ENCODE measurements at places on chromosomes 3 and 15.

DNA sequence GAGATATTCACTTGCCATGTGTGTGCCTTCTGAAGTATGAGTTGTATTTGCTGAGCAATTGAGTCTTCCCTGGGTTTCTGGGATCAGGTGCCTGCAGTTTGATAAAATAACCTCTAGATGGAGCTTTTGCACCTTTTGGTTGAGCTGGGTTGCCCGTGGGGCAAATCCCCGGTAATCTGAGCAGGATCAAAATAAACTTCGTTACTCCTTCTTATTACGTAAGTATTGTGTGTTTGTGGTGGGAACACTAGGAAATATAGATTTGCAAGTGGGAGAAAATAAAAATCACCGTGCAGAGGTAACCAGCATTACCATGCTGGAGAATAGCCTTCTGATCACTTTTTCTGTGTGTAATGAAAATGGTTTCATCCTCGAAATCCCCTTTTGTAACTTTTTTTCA is 277.4 kb upstream of the NR2E3 start:
- no peak for DNase-seq

GRCh38 chr3:108406063-108406660 is 104.2 kb downstream of the MYH15 start:
- DNase-seq: no peak

DNA sequence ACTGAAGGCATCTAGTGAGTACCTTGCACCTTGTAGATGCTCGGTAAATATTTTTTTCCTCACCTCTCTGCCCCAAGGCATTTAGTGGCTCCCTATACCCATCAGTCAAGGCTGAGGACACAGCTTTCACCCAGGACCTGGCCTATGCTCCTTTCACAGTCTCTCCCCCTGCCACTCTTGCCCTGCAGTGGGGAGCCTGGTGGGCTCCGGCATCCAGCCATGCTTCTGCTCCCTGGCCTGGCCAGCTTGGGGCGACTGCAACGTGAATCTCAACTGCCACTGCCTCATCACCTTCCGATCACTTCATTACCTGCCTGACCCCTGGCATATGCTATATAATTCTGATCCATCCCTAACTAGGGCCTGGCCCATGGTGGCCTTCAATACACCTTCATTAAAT is 735 bp upstream of the CX3CR1 start:
- DNase-seq: no peak

DNA sequence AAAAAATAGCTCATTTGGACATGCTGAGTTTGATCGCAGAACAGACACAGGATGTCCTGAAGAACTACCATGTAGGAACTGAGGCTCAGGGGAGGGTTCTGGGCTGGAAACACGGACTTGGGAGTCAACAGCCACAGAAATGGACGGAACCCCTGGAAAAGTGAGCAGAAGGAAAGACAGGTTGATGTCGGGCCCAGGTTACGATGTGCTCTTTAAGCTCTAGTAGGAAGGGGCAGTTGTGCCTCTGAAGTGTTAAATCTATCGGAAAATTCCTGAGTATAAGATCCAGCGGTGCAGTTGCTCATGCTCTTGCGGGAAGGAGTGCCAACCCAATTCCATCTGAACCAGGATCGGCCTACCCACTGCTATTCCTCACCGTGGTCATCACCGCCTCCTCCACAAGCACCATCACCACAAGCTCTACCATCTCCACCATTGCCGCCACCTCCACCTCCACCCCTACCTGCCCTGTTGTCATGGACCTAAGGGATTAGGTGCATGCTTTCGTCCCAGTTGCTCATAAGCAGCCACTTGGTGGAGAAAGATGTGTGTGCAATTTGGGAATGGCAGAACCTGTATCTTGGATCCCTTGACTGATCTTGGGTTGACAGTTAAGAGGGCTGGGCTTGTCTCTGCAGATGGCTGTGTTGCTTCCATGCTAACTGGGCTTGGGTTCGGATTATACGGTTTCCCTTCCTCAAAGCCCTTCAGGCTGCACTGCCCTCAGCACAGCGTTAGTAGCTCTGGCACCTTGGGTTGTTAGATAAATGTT is 108.5 kb downstream of the ASB7 start:
- DNase-seq: no peak

DNA sequence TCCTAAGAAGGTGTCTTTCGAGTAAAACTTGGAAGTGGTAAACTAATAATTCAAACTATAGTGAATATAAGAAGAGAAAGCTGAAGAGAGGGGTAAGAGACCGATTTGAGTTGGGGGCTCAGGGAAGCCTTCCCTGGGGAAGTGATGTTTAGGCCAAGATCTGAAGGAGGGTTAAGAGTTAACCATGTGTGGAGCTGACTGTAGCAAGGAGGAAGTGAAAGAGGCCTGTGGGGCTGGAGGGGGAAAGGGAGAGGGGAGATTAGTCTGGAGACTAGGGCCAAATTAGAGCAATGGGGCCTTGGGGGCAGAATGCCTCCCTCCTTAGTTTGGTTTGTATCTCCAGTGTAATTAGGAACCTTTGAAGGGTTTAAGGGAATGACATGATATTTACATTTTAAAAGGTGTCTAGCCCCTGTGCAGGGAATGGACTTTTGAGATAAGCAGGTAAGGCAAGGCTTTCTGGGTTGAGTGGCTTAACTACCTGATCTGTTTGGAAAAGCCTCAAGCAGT is 2.2 kb downstream of the ZNF592 start:
- no peak for DNase-seq

DNA sequence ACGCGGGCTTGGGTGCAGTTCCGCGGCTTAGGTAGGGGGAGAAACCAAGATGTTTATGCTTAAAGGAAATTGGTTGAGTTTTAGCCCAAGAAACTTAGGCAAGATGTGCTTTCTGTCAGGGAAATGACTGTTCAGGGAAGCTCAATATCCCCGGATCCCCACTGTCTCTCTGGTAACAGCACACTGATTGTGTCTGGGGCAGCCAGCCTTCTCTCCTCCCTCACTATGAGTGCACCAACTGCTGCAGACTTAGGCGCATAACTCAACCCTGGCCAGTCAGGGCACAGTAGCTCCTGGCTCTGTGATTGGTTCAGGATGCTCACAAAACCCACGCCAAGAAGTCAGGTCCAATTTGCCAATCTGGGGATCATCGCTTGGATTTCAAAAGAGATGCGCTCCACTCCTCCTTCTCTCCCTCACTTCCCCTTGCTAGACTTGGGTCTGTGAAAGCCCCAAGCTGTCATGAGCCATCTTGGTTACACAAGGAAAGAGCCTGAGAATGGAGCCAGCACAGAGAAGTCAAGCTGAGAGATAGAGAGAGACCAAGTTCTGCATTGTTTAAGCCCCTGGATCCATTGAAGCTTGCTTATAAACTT is 42.5 kb upstream of the CACNA2D3 start:
- DNase-seq: no peak

GRCh38 chr3:37969596-37970100 is 20.9 kb upstream of the VILL start:
- DNase-seq: no peak

All from natural killer cell (primary cell).